ENCODE measurements at places on chromosomes 1 and 21.

DNA sequence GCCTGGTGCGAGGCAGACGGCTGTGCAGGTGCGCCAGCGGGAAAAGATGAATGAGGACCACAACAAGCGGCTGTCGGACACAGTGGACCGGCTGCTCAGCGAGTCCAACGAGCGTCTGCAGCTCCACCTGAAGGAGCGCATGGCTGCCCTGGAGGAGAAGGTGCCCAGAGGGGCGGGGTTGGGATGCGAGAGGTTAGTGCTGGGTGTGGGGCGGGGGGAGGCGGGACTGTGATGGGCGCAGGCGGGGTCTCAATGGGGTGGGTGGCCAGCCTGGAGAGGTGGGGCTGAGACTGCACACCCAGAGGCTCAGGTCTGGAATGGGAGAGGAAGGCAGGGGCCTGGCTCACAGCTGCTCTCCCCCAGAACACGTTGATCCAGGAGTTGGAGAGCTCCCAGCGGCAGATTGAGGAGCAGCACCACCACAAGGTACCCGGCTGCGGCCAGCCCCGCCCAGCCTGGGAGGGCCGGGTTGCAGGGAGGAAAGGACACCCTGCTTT lies 22.3 kb downstream of the PPFIA4 start:
- no peak for DNase-seq

DNA sequence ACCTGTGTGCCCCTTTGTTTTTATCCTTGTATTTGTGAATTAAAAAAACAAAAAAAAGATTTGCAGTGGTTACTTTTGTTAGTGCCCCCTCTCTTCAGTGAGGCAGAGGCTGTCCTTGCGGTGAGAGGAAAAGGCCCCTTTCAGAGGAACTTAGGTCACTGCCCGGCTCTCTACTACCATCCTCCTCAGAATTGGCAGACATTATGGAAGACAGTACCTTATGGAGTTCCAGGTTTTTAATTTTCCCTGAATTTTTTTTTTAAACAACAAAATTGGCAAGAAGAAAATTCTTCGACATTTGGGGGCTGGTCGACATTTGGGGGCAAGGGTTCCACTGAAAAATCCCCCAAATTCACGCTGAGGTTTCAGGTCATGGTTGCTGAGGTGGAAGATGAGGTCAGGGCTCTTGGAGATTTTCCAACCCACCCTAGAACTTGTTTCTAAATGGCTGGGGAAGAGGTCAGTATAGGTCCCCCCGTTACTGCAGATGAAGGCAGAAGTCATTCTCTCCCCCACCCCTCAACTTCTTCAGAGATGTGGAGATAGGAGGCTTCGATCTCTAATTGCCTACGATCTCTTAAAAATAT lies 5.3 kb downstream of the RXFP4 start:
- no peak for DNase-seq

DNA sequence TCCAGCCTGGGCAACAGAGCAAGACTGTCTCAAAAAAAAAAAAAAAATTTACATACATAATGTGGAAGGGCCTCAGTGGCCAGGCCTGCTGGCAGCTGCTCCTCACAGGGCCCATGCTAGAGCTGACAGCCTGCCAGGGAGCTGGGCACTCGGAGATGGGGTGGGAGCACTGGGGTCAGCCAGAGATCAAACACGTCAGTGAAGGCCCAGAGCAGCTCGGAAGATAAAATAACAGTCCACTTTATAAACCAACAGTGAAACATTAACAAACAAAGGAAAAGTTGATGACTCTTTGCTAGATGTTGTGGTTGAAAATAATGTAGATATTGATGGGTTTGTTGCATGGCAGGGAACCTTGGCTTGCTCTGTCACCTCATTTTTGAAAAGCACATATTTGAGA lies 42.7 kb downstream of the ATP5PF start:
- no peak for DNase-seq

GRCh38 chr1:203467550-203467921 lies 8.1 kb upstream of the PRELP start:
- no peak for DNase-seq

GRCh38 chr1:215394084-215394991 lies 172.8 kb upstream of the KCTD3 start:
- DNase-seq: no peak

Data from AG20443 (cell line).